ENCODE measurements at places on chromosomes 6 and 20.
A peak's percentile ranks its signal among the peaks of the same experiment; 100 is the strongest.

GRCh38 chr6:134424165-134424797, 106.4 kb upstream of the SGK1 start:
- DNase-seq = no peak

DNA sequence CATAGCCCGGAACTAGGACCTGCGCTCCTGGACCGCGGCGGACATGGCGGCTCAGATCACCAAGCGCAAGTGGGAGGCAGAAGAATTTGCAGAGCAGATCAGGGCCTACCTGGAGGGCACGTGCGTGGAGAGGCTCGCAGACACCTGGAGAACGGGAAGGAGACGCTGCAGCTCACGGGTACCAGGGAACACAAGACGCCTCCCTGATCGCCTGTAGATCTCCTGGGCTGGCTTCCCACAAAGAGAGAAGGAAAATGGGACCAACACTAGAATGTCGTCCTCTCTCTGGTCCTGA, 15.1 kb upstream of the HLA-A start:
- no peak for DNase-seq

DNA sequence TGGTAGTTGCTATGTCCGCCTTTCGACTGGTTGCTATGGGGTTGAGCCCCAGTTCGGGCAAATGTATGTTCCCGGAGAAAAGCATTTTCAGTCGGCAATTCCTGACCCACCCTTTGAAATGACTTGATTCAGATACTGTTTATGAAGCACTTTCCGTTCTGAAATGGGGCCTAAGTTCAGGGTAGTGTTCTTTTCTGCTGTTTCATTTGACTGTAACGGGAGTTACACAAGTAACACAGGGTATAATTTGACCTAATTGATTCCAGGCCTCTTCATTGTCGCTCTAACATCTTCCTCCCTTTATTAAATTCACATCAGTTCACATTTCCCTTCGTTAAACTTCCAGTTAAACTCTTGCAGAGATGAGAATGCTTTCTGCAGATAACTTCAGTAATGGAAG, 85.5 kb downstream of the BMP6 start:
- DNase-seq = no peak

DNA sequence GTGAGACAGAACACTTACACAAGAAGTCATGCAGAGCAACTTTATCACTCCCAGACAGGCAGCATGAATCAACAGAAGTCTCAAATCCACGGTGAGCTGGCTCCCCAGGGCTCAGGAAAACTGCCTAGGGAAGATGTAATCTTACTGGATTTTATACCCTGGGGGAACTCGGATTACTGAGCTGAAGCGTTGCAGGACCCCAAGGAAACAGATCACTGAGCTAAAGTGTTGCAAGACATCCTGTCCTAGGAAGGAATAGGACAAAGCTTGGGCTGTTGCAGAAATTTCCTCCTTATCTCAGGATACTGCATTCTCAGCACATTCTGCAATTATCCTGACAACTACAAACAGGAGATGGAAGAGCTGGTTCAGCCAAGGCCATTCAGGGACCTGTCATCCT, 224.8 kb downstream of the TFAP2A start:
- DNase-seq = peak; percentile 94

DNA sequence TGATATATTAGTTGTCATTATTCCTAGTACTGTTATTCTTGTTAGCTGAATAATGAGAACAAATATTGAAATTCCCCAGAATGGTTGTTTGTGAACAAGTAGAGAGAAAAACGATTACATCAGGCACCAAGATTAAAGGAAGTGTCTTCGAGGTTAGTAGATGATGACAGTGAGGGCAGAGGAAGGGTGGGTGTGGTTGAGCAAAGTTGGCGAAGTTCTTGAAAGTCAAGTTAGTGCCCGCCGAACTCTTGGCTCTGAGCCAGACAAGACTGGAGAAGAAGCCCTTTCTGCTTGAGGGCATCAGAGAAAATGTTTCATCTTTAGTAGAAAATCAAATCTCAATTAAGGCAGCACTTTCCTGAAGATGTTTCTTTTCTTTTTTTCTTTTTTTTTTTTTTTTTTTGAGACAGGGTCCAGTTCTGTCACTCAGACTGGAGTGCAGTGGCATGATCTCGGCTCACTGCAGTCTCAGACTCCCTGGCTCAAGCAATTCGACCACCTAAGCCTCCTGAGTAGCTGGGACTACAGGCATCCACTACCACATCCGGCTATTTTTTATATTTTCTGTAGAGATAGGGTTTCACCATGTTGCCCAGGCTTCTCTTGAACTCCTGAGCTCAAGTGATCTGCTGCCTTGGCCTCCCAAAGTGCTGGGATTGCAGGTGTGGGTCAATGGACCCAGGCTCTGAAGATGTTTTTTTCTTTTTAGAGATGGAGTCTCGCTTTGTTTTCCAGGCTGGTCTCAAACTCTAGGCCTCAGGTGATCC, 77.1 kb downstream of the SGK1 start:
- DNase-seq = no peak
